ENCODE measurements at places on chromosomes 3 and 15.
A peak's percentile ranks its signal among the peaks of the same experiment; 100 is the strongest.

- no peak for DNase-seq
Observed at GRCh38 chr15:101115786-101116680, 135.8 kb downstream of the CHSY1 start.

DNA sequence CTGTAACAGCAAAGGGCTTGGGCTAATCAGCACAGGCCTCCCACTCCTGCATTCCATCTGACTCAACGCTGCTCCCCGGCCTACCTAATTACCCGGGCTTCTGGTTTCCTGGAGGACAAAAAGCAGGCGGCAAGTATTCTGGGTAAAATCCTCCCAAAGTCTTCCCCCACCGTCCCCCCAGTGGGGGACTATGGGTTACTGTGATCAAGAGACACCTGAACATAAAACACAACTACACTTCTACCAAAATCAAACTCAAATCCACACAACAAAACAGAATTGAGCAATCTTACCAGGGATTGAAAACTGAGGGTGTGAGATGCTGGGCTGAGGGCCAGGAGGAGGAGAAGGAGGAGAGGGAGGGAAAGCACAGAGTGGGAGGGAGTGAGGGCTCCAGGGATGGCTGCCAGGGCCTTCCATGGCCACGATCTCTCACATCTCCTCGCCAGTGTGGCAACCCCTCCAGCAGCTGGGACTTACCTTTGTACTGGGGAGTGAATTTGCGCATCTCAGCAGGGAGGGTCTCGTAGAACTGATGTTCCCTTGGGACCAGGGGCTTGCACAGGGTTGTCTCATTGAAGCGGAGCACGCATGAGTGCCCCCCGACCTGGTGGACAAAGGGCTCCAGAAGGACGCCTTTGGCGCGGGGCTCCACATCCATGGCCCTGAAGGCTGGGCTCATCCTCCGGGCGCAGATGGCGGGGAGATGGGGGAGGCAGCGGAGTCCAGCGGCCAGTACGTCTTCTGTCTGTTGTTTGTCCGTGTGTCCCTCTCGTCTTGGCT is 9.1 kb upstream of the NCKIPSD start:
- no peak for DNase-seq

DNA sequence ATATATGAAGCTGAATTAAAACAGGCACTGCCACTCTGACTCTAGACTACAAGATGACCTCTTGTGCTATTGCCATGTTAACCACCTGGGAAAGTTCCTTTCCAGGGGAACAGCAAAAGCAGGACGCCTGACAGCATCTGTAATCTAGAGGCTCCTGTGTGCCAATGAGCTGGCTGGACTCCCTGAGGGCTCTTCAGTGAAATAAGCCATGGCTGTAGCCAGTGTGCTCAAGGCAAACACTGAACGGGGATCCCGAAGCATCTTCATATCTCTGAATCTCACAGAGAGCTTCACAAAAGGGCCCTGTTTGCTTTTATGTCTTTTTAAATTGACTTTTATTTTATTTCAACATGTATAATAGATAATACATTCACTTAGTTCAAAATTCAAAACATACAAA is 57.2 kb downstream of the BFSP2 start:
- DNase-seq = no peak

DNA sequence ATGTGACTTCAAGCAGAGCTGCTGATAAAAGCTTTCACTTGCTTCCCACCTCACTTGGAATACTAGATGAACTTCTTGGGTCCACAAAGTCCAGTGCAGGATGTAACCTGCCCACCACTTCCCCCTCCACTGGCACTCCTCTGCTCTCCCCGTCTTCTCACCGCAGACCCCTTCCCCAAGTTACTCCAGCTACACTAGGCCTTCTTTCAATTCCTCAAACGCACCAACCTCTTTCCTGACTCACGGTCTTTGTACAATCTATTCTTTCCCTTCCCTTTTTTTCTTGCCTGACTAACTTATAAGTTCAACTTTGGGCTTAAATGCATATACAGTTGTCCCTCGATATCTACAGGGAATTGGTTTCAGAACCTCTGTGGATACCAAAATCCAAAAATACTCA is 5.2 kb upstream of the ATP13A3 start:
- DNase-seq = no peak

GRCh38 chr15:59437817-59438624 is at the start of gene FAM81A:
Gene FAM81A, plus strand, starts transcription at chr15:59438186. Its CDS starts 20,441 bp downstream, at chr15:59458627.
- peak; percentile 34 for DNase-seq

GRCh38 chr3:98035208-98035607 is at the start of gene GABRR3:
Gene GABRR3, minus strand, starts transcription at chr3:98035315. Its CDS starts 328 bp downstream, at chr3:98034987.
- DNase-seq = no peak

DNA sequence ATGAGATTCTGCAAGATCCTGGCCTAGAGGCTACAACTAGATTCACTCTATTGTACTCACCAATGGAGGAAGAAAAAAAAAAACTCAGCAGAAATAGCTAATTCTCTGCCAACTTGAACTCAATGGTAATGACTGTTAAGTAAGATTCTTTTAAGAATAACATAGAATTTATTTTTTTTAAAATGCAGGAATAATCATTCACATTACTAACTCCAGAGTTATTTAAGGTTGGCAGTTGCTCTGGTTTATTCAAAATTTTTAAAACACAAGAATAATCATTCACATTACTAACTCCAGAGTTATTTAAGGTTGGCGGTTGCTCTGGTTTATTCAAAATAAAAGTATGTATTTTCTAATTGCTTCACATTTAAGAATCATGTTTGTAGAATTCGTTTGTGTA is 1071.9 kb downstream of the IGSF11 start:
- no peak for DNase-seq

DNA sequence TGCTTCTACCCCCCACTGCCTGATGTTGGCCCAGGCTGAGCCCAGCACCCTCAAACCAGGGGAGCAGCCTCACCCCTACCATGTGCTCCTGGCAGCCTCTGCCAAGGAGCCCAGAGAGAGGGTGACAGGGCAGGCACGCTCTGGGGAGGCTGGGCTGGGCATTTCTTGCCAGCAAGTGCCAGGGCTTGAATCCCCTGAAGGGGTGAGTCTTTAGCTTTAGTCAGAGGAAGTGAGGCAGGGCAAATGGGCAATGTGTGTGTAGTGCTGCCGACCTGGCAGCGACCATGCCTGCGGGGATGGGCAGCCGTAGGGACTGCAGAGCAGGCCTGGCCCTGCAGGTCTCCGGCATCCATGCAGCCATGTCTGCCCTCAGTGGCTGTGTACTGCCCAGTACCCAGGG is 18.1 kb downstream of the DUSP7 start:
- DNase-seq = no peak

DNA sequence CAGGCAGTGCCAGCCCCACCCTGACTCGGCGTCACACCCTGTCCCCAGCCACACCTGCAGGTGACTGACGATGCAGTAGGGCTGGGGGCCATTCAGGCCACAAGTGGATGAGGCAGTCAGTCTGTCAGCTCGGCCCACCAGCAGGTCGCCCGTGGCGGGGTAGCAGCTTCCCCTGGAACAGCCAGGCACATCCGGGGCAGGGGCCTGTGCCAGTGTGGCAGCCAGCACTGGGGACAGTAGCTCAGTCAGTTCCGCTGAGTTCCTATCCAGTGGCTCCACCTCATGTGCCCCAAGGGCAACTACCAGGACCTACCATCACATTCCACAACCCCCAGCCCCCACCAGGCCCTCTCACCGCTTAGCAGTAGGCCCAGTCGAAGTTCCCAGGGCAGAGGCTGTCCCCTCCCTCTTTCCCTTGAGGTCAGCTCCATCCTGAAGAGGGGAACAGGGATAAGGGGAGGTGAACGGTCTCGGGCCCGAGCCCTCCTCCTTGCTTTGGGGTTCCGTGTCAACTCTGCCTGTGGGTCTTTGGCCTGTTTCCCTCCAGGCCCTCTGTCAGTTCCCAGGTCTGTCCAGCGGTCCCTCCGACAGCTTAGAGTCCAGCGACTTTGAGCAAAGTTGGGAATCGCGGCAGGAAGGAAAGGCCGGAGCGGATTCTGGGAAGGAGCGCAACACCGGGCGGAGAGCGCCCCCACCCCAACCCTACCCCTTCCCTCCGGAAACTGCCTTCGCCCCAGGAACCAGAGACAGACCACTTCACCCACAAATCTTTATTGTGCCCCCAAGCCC is at the start of gene LAMB2:
Gene LAMB2 (minus strand): TSS at position 614 of the 789 bp plus-strand sequence. CDS start 183 bp downstream, at position 431.
- no peak for DNase-seq

DNA sequence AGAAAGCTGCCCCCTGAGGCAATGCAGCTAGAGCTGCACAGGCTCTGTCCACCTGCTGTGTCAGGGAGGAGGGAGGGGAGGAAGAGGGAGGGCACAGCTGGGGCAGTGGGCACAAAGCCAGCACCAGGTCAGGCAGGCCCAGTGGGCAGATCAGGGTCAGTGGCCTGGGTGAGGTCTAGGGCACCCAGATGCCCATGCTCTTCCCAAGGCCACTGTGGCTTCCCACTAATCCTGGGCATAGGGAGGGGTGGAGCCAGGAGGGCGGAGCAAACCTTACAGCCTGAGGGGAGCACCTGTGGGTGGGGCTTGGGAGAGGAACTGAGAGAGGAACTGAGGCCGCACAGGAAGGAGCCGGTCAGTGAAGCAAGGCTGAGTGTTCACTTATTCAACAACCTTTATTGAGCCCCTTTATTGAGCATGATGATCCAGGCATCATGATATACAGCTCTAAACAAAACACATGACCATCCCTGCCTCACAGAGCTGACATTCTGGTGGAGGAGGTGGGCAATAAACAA is 55.0 kb downstream of the RHCG start:
- DNase-seq = no peak

GRCh38 chr3:13275376-13276005 is 144.6 kb downstream of the NUP210 start:
- no peak for DNase-seq

DNA sequence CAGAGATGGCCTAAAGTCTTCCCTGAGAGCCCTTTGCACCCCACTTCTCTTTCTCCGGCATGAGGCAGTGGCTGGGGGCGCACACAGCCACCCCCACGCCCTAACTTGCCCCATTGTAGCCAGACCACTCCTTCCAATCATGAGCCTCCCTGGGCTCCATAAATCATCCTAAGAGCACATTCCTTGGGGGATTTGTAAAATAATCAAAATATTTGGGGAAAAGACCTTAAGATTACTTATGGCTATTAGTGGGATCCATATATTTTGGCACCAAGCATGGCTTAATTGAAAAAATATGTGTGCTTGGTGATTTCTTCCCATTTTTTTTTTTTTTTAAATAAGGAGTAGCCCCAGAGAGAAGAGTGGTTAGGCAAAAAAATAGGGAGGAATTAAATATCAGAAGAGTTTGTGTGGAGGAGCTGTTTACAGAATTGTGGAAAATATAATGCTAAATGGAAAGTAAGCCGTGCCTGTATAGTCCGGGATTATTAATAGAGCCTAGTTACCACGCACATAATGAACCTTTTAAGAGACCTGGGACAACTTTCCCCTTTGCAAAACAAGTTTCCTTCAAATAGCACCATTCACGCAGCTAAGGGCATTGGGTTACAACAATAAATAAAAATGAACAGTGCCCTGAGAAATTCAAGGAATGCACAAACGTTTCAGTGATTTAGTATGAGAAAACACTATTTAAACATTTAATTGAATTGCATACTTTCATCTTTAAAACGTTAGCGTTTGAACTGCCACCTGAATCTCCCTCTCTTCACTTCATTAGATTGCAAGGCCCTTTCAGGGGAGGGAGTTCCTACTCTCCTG is 46.1 kb downstream of the SMAD6 start:
- no peak for DNase-seq

DNA sequence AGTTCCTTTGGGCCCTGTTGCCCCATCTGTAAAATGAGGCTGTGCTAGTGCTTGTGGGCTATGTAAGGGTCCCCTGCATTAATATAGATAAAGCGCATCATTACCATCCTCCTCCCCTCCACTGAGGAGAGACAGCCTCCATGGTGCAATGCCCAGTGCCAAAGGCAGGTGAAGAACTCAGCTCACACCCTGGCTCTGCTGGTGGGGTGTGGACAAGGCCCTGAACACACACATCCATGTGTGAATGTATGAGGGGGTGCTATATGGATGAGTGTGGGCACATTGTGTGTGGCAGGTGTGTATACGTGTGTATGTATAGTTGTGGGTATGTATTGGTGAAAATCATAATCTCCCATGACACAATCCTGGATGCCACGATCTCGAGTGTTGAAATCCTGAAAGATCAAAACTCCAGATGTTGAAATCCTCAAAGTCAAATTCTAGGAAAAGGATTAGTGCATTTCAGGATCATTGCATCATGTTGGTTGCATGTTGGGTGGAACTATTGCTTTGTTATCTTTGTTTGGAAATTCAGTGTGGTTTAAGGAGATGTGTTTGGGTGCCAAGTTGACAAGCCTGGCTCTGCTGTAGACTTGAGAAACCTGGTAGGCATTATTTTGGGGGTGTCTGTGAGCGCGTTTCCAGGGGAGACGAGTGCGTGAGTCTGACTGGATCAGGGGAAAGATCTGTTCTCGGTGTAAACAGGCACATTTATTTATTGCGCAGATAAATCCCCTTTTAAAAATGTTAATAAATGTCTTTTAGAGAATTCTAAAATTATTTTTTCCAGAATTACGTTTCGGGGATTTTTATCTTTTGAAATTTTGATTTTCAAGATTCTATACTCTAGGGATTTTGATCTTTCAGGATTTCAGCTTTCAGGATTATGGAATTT is 42.0 kb upstream of the SEC61A1 start:
- DNase-seq = no peak

- no peak for DNase-seq
Observed at GRCh38 chr3:177802151-177802900, 605.0 kb upstream of the TBL1XR1 start.

GRCh38 chr15:66294157-66294931 is 976 bp downstream of the DIS3L start:
- DNase-seq = peak; percentile 4

- no peak for DNase-seq
Observed at GRCh38 chr15:71050461-71050860, 64.8 kb upstream of the THSD4 start.

DNA sequence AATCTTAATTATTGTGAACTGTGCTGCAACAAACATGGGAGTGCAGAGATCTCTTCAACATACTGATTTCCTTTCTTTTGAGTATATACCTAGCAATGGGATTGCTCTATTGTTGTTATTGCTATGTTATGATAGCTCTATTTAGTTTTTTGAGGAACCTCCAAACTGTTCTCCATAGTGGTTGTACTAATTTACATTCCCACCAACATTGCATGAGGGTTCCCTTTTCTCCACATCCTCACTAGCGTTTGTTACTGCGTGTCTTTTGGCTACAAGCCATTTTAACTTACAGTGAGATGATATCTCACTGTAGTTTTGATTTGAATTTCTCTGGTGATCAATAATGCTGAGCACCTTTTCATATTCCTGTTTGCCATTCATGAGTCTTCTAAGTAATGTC is 45.5 kb upstream of the TNFSF10 start:
- no peak for DNase-seq

GRCh38 chr3:113105093-113105449 is 106.3 kb upstream of the BOC start:
- DNase-seq = no peak

DNA sequence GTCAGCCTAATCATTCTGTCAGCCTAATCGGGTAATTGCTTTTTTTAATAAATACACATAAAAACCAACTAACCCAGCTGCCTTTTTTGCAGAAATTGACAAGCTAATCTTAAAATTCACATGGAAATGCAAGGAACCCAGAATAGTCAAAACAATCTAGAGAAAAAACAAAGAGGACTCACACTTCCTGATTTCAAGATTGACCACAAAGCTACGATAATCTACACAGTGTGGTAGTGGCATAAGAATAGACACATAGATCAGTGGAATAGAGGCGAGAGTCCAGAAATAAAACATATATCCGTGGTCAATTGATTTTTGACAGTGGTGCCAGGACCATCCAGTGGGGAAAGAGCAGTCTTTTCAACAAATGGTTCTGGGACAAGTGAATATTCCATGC is 2.4 kb upstream of the C3orf20 start:
- no peak for DNase-seq

- peak; percentile 24 for DNase-seq
Observed at GRCh38 chr3:183513046-183513706, 42.3 kb downstream of the KLHL6 start.

GRCh38 chr3:37148208-37148607 is 26.2 kb downstream of the LRRFIP2 start:
- no peak for DNase-seq

Data from stimulated activated CD4-positive, alpha-beta T cell treated with anti-CD3 and anti-CD28 coated beads, Interleukin-4, amount 100 ng/mL, for 4 hours (primary cell).